Activated T-helper 1 cell treated with Interleukin-2 at 50 U/mL for 16 hours (primary cell): ENCODE measurements at places on chromosomes 2 and 18.

DNA sequence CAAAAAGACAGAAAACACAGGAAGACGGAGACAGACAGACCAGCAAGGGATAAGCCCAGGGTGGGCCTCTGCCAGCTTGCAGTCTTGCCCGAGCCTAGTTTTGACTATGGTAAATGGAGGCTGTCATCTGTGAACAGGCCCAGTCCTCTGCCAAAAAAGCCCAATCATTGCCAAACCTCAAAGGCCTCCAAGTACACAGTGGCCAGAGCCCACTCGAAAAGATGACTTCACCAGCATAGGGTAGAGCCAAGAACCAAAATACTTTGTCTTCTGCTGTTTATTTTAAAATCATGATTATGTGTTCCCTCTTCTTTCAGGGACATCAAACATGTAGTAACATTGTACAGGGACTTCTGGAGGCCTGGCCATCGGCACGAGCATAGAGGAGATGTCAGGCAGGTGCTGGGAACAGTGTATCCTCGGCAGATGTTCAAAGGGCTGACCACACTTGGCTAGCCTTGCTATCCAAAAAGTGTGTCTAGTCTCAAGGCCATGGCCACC lies 66.0 kb downstream of the TTC32 start:
- no peak for DNase-seq

DNA sequence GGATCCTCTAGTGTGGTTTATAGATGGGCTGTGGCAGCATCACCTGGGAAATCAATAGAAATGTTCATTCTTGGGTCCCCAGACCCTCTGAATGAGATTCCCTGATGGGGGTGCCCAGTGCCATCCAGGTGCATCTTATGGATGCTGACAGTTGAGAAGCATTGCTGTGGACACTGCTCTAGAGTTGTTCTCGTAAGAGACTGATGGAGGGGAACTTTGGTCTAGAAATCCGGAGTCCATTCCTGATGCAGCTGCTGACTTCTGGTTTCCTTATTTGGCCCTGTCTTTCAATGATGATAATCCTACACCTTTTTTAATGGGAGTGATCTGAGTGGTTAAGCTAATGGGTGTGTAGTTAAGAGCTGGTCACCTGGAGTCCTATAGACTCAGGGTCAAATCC lies 28.3 kb upstream of the E2F6 start:
- DNase-seq, result no peak

DNA sequence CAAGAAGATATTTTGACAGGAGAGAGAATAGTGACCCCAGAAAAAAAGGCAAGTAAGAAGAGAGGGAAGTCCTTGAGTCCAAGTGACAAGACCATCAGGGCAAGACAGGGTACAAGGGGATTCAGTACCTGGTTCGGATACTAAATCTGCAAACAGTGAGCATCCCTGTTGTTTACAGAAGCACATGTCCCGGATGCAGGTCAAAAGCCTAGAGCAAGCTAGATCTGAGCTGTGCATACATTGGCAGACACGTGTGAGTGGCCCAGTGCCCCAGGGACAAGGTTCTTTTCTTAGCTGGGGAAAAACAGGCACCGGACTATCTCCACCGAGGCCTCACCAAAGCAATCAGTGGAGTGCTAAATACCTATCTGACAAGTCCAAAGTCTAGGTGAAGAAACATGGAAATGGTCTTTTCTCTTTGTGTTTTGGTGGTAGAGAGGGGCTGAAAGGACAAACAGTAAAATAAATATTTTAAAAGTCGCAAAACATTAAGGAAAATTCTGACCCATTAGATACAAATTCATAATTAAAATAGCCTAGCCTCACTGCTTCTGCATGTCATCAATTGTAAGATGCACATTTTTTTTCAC lies 165.2 kb downstream of the SUCLG1 start:
- DNase-seq, result no peak

DNA sequence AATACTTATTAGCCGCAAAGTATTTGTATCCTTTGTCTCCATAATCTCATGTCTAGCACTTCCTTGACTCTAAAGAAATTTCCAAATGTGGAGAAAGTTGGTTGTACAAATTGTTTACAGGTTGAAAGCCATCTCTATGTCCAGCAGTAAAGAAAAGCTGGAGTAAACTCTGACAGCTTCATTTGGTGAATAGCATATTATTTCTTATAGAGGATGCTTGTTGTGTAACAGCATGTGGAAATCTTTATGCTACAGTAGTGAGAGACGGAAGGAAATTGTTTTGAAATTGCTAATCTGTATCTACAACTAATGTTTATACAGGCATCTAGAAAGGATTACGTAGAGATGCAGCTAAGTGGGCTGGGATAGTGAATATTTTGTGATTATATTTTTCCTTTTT lies 78.5 kb downstream of the UGGT1 start:
- no peak for DNase-seq

- DNase-seq, result no peak
Observed at GRCh38 chr2:118865106-118865505, 17.7 kb upstream of the EN1 start.

DNA sequence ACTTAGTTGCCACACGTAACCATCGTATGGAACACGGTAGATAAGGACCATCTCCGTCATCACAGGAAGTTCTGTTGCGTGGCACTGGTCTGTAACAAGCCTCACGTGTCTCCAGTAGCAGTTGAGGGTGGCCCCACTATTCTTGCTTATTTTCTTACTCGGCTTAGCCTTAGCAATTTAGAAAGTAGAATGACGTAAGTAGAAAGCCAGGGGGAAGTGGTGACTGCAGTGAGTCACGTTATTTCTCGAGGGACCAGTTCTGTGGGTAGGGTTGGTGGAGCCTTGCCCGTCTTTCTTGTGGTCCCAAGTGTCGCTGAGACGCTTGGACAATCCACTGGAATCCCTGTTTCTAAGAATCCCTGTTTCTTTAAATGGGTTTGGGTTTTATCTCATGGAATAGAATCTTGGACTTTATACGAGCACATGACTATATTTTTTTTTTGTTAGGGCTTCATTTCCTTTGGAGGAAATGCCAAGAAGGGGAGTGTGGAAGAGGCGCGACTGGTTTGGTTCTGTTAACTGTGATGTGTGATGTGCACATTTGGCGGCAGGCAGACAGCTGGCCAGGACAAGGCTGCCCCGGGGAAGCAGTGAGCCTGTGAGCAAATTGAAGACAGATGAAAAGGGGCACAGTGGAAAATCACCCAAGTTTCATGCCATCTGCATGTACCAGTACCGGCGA lies 96.2 kb downstream of the CABLES1 start:
- peak; percentile 50 for DNase-seq

DNA sequence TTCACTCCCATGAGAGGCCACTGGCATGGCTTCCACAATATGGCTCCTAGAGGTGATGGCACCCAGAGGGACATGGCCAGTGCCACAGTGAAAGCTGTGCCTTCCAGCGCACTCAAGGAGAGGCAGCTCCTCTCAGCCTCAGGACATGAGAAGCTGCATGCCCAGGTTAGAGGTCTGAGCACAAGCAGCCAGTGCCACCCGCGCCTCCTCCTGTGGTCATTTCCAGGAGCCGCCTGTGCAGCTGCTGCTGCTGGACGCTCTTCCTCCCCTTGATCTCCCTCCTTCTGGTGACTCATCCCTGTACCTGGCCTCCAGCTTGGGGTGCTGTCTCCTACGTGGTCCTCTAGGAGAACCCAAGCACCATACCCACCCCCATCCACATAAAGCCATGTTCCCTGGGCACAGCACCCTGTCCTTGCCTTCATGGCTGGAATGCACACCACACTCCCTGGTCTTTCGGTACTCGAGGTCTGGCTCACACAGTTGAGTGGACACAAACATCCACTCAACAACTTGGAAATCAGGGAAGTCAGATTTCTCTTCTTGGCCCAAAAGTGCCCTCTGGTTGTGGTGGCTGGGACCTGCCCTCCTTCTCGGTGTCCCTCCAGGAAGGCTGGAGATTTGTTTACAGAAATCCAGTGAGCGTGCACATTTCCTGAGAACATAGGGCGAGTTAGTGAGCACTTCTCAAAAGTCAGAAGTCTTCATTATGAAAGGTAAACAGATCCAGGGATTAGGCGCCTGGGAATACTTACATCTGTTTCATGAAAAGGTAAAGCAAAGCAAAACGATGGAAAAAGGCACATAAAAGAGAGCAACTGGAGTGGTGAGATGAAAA lies 96.7 kb downstream of the EIPR1 start:
- no peak for DNase-seq

DNA sequence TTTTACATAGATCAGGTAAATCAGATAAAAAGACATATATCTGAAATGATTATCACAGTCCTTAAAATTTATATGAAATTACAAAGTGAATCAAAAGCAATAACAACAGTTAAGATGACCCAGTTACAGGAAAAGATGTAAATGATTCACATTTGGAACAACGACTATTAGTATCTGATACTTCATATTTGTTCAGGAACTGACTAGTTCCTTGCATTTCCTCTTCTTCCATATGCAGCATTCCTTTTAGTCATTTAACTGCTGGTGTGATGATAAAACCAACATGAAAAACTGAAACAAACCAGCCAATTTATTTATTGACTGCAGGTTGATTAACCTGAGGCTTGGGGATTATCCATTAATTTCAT lies 75.2 kb downstream of the RBMS1 start:
- DNase-seq, result no peak

DNA sequence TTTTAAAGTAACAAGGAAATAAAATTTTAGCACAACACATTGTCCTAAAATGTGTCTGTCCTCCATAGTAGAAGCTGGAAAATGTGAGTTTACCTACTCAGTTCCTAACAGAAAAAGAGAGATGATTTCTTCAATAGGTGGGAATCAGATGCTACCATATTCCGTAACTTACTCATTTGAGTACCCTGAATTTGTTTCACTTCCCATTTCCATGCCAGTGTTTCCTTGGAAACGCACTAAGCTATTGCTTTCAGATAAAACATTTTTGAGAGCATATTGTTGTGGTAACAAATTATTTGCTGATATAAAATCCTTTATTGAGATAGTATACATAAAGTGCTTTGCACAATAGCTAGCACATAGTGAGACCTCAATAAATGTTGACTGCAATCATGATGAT lies 137.5 kb upstream of the BARD1 start:
- DNase-seq, result no peak

GRCh38 chr2:54374591-54375364 lies 81.3 kb upstream of the SPTBN1 start:
- no peak for DNase-seq

- DNase-seq, result no peak
Observed at GRCh38 chr2:170369894-170370293, 191.9 kb downstream of the MYO3B start.

DNA sequence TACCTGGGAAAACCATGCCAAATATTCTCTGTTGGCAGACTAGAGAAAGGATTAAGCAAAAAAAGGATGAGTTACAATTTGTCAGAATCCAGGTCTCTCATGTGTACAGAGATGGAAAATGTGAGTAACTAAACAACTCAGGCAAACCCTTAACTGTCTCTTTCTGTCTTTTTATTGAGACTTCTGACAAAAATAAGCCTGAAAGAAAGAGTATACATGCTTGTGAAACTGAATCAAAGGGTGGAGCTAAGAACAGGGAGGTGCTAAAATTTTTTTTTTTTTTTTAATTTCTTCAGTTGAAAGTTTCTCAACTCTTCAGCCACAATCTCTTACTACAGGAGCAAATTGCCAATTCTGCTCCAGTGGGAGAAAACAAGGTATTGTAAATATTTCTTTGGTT lies at the start of gene SERPINB10:
Gene SERPINB10, plus strand, starts transcription at position 295 of the 400 bp plus-strand sequence. CDS start 7,553 bp downstream, outside the sequence.
- no peak for DNase-seq

- no peak for DNase-seq
Observed at GRCh38 chr2:99552529-99552928, 62.7 kb upstream of the REV1 start.

DNA sequence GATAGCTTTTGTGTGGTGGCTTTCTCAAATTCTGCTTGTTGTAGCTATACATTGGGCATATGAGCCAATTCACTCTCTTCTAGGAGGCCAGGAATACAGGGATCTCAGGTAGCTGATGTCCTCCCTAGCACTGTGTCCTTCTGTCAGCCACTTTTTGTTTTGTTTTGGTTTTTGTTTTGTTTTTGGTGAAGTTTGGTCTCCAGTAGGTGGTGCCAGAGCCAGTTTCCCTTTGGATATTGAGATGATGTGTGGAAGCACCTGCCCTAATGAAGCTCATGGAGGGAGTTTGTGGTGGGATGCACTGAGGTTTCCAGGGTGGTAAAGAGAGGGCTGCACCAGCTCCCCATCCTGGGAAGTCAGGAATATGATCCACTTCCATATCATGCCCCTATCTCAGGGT lies 100.5 kb upstream of the VWC2L start:
- no peak for DNase-seq
